Ovary (tissue), 10 donors: ENCODE measurements at places on chromosomes 4 and X. TPM values are rescaled to one million over a fixed set of nuclear protein-coding genes. Genes with fewer than 3 reads are reported as not detected.

CDKL2 gene
- 0.45 TPM for polyA plus RNA-seq

GRCh38 chr4:184775854-184776555 is 42.1 kb upstream of the CENPU start:
- no peak for DNase-seq

DNA sequence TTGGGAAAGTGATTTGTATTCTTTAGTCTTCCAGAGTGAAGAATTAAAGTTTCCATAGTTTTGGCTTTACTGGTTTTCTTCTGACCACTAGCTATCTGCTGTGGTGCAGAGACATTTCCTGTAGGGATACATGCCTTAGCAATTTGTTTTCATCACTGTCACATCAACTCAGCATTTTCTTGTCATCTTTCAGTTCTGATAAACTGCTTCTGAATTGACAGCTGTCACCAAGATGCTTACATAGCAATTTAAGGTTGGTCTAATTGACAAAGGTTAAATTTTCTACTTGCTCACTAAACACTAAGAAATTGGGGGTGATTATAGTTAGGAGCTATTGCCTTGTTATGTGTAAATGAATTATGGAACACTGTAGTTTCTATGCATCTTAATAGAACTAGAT is 232.5 kb downstream of the TEX13A start:
- no peak for DNase-seq

DNA sequence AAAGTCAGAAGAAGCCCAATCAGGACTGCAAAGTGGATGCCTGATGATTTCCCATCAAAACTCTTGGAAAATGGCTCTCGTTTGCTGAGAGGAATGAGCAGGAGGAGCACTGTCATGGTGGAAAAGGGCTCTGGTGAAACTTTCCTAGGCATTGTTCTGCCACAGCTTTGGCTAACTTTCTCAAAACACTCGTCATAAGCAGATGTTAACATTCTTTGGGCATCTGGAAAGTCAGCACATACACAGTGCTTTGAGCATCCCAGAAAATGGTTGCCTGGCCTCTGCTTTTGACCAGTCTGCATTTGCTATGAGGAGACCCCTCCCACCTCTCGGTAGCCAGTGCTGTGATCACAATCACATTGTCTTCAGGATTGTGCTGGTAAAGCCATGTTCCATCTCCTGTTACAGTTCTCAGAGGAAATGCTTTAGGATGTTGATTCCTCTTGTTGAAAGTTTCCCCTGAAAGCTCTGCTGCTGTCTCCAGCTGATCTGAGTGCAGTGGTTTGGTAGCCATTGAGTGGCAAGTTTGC is 25.2 kb upstream of the TBC1D14 start:
- DNase-seq, result no peak

GRCh38 chrX:105648732-105649131 is 173.6 kb upstream of the NRK start:
- no peak for DNase-seq

DNA sequence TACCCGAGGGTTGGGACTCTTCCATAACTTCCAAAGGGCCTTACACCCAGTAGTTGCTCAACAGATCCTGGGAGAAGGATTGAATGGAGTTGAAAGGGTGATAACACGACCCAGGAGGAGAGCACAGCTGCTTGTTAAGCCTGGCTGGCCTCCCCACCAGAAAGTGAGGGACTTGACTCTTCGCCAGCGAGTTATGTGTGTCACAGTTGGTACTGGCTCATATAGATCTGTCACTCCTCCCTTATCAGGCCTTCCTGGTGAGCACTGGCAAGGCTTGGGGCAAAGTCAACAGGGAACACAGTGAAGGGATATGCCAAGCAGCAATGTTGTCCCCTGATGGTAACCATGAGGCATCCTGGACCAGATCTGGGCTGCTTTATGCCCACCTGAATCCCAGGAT is 35.8 kb downstream of the APLN start:
- no peak for DNase-seq

DNA sequence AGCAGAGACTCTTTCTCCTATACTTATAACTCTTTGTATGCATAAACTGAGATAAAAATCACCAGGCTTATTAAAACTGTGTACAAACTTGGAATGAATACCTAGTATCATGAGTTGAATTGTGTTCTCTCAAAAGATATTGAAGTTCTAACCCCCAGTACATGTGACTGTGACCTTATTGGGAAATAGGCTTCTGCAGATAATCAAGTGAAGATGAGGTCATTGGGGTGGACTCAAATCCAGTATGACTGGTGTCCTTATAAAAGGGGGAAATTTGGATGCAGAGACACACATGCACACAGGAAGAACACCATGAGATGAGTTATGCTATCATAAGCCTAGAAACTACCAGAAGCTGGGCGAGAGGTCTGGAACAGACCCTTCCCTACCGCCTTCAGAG is 26.2 kb downstream of the ZNF827 start:
- DNase-seq, result no peak

DNA sequence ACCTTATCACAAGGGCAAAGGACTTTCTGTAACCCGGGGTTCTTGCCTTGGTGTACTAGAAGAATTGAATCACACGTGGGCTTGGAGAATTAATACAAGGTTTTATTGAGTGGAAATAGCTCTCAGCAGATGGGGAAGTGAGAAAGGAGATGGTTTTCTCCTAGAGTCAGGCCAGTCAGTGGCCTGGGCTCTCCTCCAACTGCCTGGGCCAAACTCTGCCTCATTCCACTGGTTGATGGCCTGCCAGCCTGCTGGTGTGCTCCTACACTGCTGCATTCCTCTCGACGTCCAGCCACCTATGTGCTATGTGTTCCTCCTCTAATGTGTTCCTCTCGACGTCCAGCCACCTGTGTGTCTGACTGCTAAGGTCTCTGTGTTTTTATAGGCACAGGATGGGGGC is 35.3 kb upstream of the SPIN2A start:
- DNase-seq, result no peak

GRCh38 chrX:109760922-109761250 is 27.8 kb upstream of the ACSL4 start:
- DNase-seq, result no peak

ADH1B gene
- 201 TPM for polyA plus RNA-seq

DNA sequence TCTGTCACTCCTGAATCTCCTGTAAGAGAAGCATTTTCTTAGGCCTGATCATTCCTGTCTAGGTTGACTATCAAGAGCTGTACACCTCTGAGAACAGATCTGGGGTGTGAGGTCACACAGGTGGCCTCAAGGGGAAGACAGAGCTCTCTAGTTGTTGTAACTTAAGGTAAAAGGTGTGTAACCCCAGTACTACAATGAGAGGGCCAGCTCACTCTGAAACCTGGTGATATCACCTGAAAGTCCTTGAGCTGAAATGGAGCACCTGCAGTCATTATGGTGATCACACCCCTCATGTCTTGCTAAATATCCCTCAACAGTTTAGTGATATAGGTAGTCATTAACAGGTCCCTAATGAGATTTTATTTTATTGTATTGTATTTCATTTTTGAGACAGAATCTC is 8.8 kb upstream of the FAM9C start:
- no peak for DNase-seq

TRIM60 gene
- not detected for polyA plus RNA-seq

GRCh38 chrX:69285401-69285877 is 120.2 kb upstream of the PJA1 start:
- DNase-seq, result peak; percentile 81

- no peak for DNase-seq
Observed at GRCh38 chrX:115547448-115547847, 13.5 kb upstream of the PLS3 start.

GRCh38 chr4:57314636-57315035 is 204.5 kb upstream of the IGFBP7 start:
- no peak for DNase-seq

DNA sequence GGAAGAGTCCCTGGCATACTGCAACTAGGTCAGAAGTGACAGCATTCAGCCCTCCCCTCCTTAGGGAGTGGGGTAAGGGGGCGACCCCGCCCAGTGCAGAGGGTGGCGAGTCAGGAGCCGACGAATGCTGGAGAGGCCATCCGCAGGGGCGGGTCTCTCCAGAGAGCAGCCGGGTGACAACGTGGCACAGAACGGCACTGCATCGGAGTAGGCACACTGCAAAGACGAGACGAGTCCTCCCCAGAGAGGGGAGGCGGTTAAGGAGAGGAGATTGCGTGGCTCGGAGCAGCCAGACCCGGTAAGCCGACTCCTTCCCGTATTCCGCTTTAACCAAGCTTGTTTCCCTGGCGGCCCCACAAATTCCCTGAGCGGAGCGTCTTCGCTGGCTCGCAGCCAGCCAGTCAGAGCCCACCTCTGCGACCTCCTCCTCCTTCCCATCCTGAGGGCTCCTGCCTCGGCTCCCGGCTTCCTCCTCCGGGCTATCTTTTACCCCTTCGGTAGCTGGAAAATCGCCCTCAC is 54.9 kb downstream of the LINC00632 start:
- no peak for DNase-seq

LRRC66 gene
- polyA plus RNA-seq, result 0.24 TPM

GRCh38 chr4:71275004-71275403 is 63.8 kb upstream of the SLC4A4 start:
- DNase-seq, result no peak

DNA sequence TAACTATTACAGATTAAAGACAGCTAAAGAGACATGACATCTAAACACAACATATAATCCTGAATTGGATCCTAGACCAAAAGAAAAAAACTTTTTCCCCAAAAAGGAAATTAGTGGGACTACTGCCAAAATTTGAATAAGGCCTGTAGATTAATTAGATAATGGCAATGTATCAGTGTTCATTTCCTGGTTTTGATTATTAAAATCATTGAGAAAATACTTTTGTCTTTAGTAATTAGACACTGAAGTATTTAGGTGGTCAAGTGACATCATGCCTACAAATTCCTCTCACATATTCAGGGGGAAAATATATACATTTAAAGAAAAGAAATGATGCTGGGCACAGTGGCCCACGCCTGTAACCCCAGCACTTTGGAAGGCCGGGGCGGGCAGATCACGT is 10.4 kb upstream of the USO1 start:
- DNase-seq, result no peak

TRPC5OS gene
- not detected for polyA plus RNA-seq

- DNase-seq, result peak; percentile 93
Observed at GRCh38 chr4:182448281-182449151, 205.3 kb downstream of the TENM3 start.
